ENCODE measurements at places on chromosomes 1 and 21.
A peak's percentile ranks its signal among the peaks of the same experiment; 100 is the strongest.

DNA sequence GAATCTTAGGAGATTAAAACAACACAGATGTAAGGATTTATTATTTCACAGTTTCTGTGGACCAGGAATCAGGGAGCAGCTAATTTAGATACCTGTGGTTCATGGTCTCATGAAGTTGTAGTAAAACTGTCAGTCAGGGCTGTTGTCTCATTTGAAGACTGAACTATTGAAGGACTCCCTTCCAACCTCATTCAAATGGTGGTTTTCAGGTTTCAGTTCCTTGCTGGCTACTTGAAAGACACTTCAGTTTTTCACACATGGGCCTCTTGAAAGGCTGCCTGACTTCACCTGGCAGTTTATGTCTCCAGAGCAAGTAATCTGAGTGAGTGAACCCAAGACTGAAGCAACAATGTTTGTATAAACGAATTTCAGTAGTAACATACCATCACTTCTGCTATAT lies 915.9 kb downstream of the PLA2G4A start:
- no peak for DNase-seq

GRCh38 chr1:232845406-232845955 lies 40.3 kb downstream of the MAP10 start:
- no peak for DNase-seq

DNA sequence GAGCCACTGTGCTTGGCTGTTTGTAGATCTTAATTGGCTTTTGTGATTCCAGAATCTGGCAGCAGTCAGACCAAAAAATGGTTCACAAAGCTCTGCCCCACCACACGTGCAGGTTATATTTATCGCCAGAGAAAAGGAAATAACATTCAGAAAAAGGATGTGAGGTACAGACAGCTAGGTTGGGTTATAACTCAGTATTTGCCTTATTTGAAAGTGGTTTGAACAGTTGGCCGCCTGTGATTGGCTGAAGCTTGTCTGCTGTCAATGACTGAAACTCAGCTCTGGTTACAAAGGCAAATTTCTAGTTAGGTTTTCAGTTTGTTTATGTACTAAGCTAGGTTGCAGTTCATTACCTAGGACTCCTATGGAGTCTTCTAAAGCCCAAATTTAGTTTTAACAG lies 9.6 kb downstream of the SH3BGR start:
- no peak for DNase-seq

DNA sequence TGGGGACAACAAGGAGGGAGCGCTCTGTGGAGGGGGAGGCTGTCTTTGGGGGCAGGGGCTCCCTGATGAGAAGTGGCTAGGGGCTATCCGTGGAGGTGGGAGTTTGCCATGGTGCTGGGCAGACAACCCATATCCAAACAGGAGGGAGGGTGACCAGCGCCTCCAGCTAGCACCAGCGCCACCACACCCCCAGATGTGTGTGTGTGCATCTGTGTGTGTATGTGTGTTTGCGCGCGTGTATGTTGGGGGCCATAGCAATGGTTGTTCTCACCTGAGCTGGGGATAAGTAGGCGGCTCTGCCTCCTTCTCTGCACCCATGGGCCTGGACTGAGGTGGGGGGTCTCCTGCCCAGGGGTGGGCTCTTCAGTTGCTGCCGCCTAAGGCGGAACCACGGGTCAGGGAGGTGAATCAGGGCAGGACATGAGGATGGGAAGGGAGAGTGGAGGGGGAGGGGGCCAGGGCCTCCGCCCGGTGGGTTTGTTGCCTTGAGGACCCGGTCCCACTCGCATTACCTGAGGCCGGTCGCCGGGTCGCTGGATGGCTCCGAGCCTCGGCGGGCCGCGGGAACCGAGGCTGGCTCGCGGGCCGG lies 345 bp downstream of the HPCAL4 start:
- DNase-seq, result no peak

- DNase-seq, result no peak
These were observed 16.0 kb downstream of the IQGAP3 start for GRCh38 chr1:156556354-156556753.

DNA sequence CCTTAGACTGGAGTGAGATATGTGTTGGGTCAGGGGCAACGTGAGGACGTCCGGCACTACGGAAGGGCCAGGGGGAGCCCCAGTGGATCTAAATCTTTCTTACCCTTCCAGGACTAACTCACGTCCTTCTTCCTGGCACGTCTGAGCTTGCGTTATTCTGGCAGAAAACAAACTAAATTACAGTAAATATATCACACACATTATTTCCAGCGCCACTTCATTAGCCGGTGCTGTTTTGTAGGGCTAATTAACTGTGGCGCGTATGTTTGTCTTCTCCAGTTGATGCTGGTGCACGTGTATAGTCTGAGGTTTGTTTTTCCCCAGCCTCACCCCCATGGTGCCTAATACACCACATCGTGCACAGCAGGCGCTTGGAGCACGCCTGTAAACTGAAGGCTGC lies 59.2 kb downstream of the TLR5 start:
- no peak for DNase-seq

DNA sequence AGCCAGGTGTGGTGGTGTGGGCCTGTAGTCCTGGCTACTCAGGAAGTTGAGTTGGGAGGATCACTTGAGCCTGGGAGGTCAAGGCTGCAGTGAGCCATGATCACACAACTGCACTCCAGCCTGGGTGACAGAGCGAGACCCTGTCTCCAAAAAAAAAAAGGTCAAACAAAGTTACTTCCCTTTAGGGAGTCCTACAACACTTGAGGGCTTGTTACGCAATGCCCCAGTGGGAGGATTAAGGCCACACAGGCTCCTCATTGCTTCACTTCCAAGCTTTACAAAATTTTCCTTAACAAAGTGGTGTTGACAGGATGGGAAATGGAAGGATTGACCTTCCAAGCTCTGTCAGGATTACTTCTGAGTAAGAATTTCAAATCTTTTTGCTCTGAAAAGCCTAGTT lies 6.2 kb upstream of the EXTL1 start:
- DNase-seq, result no peak

DNA sequence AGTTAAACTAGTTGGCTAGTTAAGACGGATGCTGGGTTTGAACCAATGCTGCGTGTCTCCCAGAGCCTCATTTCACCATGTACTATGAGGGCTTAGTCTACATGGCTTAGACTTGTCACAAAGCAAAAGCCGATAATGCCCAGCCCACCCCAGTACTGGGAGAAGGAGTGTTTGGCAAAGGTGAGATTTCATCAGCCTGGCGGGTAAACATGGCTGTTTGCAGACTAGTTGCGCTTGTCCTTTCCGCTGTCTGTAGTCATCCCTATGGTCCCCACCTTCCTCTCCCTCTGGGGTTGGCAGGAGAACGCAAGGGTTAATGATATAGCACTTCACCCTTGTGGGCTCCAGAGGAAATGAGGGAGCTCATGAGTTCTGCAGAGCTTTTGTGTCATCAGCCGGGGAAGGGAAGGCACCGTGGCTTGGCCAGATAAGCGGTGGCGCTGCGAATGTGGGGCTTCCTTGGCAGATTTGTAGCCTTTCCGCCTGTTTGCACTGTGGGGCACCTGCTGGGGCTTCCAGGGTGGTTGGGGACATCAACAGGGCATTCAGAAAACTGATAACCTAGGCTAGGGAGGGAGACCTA lies 29.2 kb downstream of the SOX13 start:
- DNase-seq, result no peak

DNA sequence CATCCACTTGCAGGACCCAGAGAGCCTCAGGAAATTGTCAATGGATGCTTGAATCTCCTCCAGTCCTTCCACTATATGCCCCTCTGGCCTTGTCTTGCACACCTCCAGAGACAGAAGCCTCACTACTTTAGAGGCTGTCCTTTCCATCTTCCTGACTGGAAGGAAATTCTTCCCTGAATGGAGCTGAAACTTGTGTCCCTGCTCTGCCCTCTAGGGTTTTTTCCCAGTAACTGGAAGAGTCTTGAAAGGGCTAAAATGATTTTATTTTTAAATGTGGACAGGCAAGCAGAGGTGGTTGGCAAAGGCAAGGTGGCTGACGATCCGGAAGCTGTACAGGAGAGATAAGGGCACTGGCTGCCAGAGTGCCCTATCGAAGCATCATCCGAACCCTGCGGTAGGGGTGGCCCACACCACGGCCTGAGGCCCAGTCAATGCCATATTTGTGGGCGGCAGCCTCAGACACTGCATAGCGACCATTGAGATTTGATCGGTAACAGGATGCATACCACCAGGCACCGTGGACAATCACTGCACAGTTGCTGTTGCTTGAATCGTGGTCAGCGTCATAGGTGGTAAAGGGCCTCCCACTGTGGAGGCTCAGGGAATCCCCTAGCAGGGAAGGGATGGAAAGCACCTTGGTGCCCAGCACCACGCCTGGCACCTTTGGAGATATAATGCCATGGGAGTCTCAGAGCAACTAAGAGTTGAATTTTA lies 2.3 kb upstream of the MAP3K6 start:
- DNase-seq, result no peak

GRCh38 chr1:240385985-240386978 lies 225.7 kb downstream of the GREM2 start:
- peak; percentile 87 for DNase-seq

- no peak for DNase-seq
These were observed 2.2 kb upstream of the SPRR4 start for GRCh38 chr1:152968248-152968647.

DNA sequence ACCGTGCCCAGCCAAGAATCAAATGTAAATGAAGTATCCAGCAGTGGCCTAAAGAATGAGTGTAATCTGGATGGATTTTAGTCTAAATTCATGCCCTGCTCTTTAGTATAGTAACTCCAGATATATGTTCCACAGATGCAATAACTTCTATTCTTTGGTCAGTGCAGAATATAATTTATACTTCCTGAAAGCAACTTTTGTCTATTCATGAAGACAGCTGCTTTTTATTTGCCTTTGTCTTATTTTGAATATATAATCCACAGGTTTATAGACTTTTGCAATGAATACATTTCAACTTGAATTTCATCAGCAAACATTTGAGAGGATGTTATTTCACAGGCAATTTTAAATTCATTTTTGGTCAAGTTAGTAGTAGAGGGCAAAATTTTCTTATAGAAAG lies 54.4 kb downstream of the CDC42BPA start:
- DNase-seq, result no peak

DNA sequence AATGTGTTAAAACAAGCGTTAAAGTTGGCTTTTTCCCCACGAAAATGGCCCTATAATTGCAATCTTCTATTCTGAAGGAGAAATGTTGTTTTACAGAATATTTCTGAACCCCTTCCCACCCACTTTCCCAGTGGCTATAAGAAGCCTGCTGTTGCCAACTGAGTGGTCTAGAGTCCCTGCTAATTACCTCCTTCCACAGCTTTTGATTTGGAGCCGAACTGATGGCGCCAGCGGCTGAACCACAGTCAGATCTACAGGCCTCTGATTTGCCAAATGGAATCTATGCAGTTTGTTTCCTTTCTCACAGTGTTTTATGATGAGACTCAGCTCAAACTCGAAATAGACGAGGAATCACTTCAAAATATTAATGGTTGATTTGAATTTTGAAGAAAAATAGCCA lies 76.0 kb upstream of the C1orf105 start:
- no peak for DNase-seq

DNA sequence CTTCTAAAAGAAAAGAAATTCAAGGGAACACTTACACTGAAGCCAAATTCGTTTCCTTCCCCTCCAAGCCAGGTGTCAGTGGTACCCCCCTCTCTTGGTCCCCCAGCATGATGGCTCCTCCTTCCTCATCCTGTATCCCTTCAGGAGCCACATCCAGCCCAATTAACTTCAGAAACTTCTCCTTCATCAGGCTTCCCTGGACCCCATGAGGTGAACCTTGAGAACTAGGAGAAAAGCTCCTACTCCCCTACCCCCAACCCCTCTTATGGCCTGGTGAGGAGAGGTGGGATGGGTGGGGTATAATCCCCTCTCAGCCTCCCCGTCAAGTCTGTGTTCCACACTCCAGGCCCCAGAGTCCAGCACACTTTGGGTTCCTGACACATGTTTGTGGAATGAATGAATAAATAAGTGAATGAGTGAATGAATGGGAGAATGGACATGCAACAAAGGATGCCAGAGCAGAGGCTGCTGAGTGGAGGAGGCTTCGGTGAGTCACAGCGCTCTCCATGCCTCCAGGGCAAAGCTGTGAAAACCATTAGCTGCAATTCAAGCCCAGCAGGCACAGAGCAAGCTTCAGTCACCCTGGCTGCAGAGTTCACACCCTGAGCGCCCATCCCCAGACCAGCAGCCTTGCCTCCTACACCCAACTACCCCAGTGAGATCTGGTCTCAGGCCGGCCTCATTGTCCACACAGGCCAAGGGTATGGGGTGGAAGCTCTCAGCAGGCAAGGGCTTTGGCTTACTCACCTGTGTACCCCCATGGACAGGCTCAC lies 43.8 kb downstream of the BATF3 start:
- DNase-seq, result no peak

DNA sequence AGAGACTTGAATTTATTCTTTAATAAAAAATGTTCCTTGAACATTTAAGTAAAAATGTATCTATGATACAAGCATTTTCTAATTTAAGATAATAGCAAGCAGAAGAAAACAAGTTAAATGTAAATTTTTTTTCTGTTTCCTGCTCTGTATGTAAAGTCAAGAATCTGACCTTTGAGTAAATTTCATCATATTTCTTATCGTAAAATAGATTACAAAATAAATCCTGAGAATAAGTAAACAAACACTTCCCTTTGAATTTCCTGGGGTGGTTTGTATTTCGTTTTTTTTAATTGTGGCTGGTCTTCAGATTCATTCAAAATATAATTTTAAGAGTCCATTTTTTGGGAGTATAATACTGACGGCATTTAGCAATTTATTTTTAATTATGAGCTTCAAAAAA lies 77.6 kb downstream of the POU2F1 start:
- DNase-seq, result no peak

DNA sequence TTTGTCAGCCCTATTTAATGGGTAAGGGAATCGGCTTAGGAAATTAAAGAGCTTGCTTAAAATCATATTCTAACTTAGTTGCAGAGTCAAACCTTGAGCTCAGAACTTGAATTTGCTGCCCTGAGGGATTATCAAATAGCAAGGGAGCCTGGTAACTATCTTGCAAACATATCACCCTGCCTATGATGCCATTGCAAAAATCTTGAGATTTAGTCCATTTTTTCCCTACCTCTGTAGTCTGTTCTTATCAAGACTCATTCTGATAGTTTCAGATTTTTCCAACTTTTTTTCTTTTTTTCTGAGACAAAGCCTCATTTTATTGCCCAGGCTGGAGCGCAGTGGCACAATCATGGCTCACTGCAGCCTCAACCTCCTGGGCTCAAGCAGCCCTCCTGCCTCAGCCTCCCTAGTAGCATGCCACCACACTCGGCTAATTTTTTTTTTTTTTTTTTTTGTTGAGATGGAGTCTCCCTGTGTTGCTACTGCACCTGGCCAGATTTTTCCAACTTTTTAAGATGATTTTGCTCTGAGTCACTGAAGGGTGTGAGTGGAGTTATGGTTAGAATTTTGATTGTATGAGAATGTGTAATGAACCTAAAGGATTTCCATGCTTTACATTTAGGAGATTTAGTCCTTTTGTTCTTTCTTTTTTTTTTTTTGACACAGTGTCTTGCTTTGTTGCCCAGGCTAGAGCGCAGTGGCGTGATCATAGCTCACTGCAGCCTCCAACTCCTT lies 12.2 kb downstream of the SARS1 start:
- no peak for DNase-seq

DNA sequence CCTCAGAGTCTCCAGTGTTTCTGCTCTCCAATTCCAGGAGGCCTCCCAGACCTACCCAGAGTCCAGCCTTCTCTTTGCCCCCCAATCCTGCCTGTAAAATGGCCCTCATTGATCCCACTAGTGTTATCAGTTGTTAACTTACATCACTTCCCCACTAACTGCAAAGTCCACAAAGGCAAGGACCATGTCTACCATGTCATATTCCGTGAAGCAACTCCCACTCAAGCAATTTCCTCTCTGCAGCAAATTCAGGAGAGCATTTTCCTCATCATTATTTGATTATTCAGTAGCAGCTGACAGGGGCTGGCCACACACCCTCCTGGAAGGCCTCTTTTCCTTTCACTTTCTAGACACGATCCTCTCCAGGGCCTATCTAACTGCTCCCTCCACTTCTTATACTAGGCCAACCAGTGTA lies 153.5 kb downstream of the RERE start:
- no peak for DNase-seq

Data from non-pigmented ciliary epithelial cell (primary cell).